Metanephros (tissue), 2 donors: ENCODE measurements at places on chromosomes 3 and 15. TPM values are rescaled to one million over a fixed set of nuclear protein-coding genes. Genes with fewer than 3 reads are reported as not detected.

The STAC gene
- 14.2 TPM for total RNA-seq

The PPP2R3A gene
- 36.4 TPM for total RNA-seq

The ANKRD34C gene
- total RNA-seq: 0.12 TPM

The ROBO2 gene
- 61.7 TPM for total RNA-seq

The NOX5 gene
- total RNA-seq: 0.23 TPM

The IL5RA gene
- 0.88 TPM for total RNA-seq

The ATP10A gene
- total RNA-seq: 5.1 TPM

The RPP25 gene
- 3.0 TPM for total RNA-seq

The WNT5A gene
- 84.9 TPM for total RNA-seq

The ROPN1 gene
- not detected for total RNA-seq

The MNS1 gene
- total RNA-seq: 2.5 TPM

The SERPINI2 gene
- total RNA-seq: 0.82 TPM

The CLEC3B gene
- total RNA-seq: 64.5 TPM

The SCG3 gene
- not detected for total RNA-seq

The SLC33A1 gene
- total RNA-seq: 37.5 TPM

The CLDN1 gene
- 36.4 TPM for total RNA-seq

The MESP1 gene
- total RNA-seq: 1.3 TPM

The AGBL1 gene
- total RNA-seq: 9.9 TPM

The GPR156 gene
- 2.3 TPM for total RNA-seq
